ENCODE measurements at places on chromosomes 7 and 10.
A peak's percentile ranks its signal among the peaks of the same experiment; 100 is the strongest.

DNA sequence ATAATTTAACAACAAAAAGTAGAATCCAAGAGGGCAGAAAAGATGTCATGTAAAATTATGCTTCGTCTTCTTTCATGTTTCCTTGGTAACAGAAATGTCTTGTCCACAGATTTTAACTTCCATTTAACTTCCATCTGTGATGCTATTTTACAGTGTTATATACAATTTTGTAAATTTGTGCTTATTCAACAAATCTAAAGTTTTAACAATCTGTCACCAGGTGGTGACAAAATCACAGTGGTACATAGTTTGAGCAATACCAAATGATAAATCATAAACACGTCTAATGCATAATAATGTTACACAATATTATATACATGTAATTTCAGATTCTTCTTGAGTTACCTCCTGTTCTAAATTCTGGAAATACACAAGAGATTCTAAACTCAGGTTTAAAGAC, 784.4 kb upstream of the CELF2 start:
- no peak for DNase-seq

- no peak for DNase-seq
Measured at GRCh38 chr10:121448766-121449421, 149.3 kb downstream of the FGFR2 start.

GRCh38 chr7:81594767-81595166, 175.1 kb downstream of the HGF start:
- no peak for DNase-seq

GRCh38 chr10:7458556-7458955, 47.7 kb upstream of the SFMBT2 start:
- DNase-seq = no peak

DNA sequence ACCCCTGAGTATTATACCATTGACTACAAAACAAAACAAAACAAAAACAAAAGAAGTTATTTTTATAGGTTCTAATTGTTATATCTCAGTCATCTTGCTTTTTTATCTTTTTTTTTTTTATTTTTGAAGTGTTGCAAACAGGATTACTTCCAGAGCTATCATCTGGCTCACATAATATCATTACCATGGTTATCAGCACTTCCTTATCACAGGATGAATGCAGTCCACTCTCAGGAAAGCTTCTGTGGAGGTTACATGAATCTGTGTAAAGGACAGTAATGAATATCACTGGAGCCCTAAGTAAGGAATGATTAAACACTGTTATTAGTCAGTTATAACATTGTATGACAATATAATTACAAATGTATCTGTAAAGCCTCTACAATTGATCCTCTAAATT, 451.5 kb downstream of the PLXDC2 start:
- no peak for DNase-seq

- DNase-seq = no peak
Measured at GRCh38 chr10:98610301-98610700, 163.6 kb upstream of the HPS1 start.

DNA sequence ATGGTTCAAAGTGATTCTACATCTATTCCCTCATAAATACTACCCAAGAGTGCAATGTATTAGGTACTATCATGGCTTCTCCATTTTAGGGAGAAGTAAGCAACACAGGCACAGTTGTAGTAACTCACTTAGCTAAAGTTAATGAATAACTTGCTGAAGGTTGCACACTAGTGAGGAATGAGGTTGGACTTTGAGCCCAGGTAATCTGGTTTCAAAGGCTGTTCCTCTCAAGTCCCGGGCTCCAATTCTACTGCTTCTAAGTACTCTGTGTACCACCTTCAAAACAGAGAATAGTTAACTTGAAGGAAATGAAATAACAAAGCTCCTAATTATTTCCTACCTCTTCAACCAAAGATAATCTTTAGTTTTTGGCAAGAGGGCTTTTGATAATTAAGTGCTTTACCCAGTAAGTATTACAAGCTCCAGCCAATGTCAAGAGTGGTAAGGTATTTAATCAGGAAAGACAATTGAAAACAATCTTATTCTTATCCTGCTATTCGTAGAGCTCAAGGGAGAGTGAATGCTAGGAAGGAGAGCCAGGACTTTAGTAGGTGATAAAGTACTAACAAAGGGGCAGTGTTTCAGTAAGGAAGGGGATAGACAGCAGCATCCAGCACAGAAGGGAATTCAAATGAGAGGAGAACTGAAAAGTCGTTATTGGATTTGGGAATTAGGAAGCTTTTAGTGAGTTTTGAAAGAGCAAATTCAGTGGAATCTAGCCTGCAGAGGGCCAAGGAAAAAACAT, 158.2 kb upstream of the PTPRZ1 start:
- no peak for DNase-seq

- DNase-seq = peak; percentile 50
Measured at GRCh38 chr7:74401137-74401859, 52.4 kb upstream of the GTF2IRD1 start.

GRCh38 chr10:131851346-131851745, 49.5 kb upstream of the PPP2R2D start:
- no peak for DNase-seq
